ENCODE measurements at places on chromosomes 13 and 19. TPM values are rescaled to one million over a fixed set of nuclear protein-coding genes. Genes with fewer than 3 reads are reported as not detected.

DNA sequence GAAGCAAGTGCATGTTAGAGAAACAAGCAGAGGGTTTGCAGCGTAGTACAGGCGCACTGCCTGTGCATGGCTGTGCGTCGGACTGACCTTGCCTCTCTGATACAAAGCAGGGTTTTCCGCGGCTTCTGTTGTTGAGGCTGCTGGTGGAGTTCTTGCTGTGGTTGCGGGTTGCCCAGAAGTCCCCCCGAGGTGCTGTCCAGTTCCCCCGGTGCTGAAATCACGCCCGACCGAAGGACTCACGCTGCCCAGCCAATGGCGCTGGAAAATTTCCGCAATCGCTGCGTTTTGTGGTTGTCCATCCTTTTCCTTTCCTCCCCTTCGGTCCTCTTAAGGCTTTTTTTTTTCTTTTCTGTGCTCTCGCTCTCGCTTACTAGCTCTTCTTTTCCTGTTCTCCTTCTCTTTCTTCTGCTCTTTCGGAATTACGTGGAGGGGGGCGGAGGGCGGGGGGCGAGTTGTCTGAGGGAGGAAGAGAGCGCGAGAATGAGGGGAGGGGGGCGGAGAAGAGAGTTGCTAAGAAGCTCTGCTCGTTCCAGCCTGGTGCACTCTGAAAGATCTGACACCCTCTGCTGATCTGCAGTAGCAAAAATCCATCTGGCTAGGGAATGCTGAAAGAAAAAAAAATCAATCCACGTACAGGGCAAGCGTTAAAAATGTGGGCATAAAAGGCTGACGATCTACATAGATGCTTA lies at the start of gene SLITRK1:
Gene SLITRK1, minus strand, starts transcription at position 558 of the 689 bp plus-strand sequence. CDS start 967 bp downstream, outside the sequence.
- no peak within 1 kb of the TSS for H3K4me3 ChIP-seq
- no peaks in the 10 kb centered on the region for H3K36me3 ChIP-seq
- no peaks in the 10 kb centered on the region for H3K27me3 ChIP-seq
- H3K4me1 ChIP-seq = no peaks in the 10 kb centered on the region
- DNase-seq = peak; percentile 43

DNA sequence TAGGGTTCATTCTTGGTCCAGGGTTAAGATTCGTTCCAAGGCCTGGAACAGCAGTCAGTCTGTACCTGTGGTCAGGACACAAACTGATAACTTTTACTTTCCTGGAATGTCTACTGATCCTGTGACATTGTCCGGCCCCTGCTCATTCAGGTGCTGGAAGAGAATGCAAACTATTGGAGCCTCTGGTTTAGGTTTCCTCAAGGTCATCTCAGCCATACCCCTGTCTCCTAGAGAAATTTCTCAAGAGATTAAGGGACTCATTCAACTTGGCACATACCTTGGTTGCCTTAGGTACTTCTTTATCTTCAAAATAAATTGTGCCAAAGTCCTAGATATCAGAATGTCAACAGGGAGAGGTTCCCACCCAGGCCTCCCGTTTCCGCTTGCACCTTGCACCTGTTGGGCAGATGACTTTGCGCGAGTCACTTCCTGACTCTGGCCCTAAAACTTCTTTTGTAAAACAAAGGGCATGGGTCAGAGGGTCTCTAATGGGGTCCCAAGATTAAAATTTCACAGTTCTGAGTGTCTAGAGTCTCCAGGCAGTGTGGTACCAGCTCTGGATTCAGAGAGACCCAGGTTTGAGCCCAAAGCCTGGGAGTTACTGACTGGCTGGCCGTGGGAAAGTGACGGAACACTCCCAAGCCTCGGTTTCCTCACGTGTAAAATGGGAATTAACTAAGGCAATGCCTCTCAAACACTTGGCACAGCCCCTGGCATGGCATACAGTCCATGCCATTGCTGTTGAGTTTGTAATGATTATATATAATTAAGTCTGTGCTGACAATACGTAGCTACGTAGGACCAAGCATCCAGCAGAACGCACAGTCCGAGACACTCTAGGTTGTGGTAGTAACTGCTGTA lies 25.8 kb upstream of the CYP2S1 start:
- peaks cover 13% of the 10 kb centered on the region for H3K27me3 ChIP-seq
- no peaks in the 10 kb centered on the region for H3K4me1 ChIP-seq
- H3K27ac ChIP-seq = no peak overlapping the region

- H3K36me3 ChIP-seq = no peaks in the 10 kb centered on the region
- DNase-seq = no peak
- H3K27ac ChIP-seq = no peak overlapping the region
- no peaks in the 10 kb centered on the region for H3K27me3 ChIP-seq
Observed at GRCh38 chr13:48582084-48582483, 49.2 kb upstream of the RCBTB2 start.

GRCh38 chr13:110500341-110500740 lies 61.2 kb downstream of the RAB20 start:
- peaks cover 7% of the 10 kb centered on the region for H3K4me1 ChIP-seq
- H3K27me3 ChIP-seq = no peaks in the 10 kb centered on the region
- H3K36me3 ChIP-seq = peaks cover 62% of the 10 kb centered on the region
- H3K4me3 ChIP-seq = no peak overlapping the region

DNA sequence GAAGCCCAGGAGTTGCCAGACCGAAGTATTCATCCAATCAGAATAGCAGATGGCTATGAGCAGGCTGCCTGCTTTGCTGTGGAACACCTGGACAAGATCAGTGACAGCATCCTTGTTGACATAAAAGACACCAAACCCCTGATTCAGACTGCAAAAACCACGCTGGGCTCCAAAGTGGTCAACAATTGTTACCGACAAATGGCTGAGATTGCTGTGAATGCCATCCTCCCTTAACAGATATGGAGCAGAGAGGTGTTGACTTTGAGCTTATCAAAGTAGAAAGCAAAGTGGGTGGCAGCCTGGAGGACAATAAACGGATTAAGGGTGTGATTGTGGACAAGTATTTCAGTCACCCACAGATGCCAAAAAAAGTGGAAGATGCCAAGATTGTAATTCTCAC lies 250.3 kb upstream of the OBI1 start:
- no peak for DNase-seq
- H3K4me1 ChIP-seq = no peaks in the 10 kb centered on the region
- H3K36me3 ChIP-seq = no peaks in the 10 kb centered on the region
- no peaks in the 10 kb centered on the region for H3K27me3 ChIP-seq
- no peak overlapping the region for H3K27ac ChIP-seq

DNA sequence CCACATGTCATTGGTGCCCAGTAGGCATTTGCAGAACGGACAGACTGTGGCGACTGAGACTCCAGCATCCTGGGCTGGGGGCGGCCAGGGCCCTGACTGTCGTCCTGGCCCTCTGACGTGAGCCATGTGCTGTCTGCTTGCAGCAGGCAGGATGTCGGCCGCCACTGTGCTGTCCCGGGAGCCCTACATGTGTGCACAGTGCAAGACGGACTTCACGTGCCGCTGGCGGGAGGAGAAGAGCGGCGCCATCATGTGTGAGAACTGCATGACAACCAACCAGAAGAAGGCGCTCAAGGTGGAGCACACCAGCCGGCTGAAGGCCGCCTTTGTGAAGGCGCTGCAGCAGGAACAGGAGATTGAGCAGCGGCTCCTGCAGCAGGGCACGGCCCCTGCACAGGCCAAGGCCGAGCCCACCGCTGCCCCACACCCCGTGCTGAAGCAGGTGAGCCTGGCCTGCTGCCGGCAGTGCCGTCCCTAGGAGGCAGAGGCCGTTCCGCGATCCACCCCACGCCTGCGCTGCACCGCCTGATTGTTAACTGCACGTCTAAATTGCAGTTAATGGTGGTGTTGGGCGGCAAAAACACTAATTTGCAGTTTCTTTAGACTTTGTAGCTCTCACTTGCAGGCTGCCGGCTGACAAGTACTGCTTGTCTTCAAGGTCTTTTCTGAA lies 14.2 kb downstream of the TSSK6 start:
- no peak overlapping the region for H3K4me3 ChIP-seq
- H3K36me3 ChIP-seq = peaks cover 62% of the 10 kb centered on the region
- H3K4me1 ChIP-seq = no peaks in the 10 kb centered on the region
- no peaks in the 10 kb centered on the region for H3K27me3 ChIP-seq

DNA sequence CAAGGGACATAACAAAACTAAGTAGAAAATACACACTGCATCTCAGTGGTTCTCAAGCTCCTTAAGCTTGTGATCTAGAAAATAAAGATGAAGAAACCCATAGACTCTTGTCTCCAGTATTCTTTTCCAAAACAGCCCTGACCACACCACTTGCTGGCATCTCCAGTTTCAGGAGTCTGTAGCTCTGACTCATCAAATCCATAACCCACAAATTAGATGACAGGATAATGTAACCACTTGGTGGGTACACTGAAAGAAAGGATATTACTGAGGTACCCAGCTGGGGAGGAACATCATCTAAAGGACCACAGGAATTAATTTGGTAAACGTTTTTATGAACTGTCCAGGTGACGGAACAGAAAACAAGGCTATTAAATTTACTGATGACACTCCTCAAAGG lies 214.7 kb downstream of the VWA8 start:
- peak; percentile 81 for DNase-seq
- no peaks in the 10 kb centered on the region for H3K36me3 ChIP-seq
- H3K27me3 ChIP-seq = no peaks in the 10 kb centered on the region

DNA sequence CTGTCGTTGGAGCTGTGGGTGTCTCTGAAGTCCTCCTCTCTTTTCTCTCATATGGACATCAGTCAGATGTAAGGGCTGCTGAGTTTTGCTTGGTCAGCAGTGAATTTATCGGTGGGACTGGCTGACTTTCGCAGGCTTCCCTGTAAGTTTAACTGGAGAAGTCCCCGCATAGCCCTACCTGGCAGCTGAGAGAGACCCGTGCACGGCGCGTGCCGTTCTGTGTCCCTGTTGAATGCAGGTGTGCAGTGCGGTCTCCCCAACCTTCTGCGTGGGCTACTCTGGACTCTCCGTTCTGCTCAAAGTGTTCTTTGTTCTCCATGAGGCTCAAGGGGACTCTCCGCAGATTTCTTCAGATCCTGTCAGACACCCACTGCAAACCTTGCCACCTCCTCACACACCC lies 252.9 kb downstream of the COL4A1 start:
- no peak overlapping the region for H3K27ac ChIP-seq
- no peaks in the 10 kb centered on the region for H3K4me1 ChIP-seq
- no peaks in the 10 kb centered on the region for H3K36me3 ChIP-seq
- DNase-seq = no peak
- no peak overlapping the region for H3K4me3 ChIP-seq

- H3K36me3 ChIP-seq = no peaks in the 10 kb centered on the region
- DNase-seq = no peak
- no peak overlapping the region for H3K4me3 ChIP-seq
- no peak overlapping the region for H3K27ac ChIP-seq
Observed at GRCh38 chr13:103101500-103101899, 35.3 kb upstream of the SLC10A2 start.

DNA sequence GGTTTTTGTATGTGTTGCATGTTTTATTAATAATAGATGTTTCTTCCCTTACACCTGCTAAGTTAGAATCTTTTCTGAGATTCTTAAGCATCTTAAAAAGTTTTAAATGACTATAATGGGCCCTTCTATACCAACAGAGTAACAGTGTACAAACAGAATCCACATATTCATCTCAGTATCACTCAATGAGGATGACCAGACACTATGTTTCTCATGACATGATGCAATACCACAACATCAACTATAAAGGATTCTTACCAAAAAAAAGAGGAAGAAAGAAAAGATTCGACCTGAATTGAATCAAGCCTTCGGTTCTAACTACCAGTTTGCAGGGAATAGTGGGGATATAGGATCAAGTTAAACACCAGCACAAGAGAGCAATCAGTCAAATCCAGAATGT lies 56.5 kb downstream of the INTS6 start:
- H3K27ac ChIP-seq = no peak overlapping the region
- H3K27me3 ChIP-seq = no peaks in the 10 kb centered on the region
- no peak overlapping the region for H3K4me3 ChIP-seq
- DNase-seq = no peak
- H3K36me3 ChIP-seq = peaks cover 14% of the 10 kb centered on the region

DNA sequence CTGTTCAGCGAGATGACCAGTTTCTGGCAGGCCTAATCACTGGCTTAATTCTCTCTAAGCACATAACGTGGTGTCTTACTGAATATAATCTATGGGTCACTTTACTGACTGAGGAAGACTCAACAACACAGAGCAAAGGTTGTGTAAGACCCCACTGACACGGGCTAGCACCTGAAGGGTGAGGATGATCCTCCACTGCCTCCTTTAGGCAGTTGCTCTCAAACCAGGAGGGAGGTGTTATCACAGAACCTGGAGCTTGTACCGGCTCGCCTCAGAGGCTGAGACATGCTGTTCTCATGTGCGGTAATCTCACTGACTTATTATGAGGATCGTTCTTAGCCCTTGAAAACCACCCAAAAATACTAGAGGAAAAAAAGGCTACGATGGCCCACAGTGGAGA lies 28.3 kb downstream of the RCBTB2 start:
- H3K36me3 ChIP-seq = no peaks in the 10 kb centered on the region
- DNase-seq = no peak
- H3K4me1 ChIP-seq = no peaks in the 10 kb centered on the region
- H3K4me3 ChIP-seq = no peak overlapping the region
- no peaks in the 10 kb centered on the region for H3K27me3 ChIP-seq

- DNase-seq = peak; percentile 44
- no peaks in the 10 kb centered on the region for H3K36me3 ChIP-seq
- peak overlapping the region; percentile 48 for H3K27ac ChIP-seq
Observed at GRCh38 chr13:76383676-76384461, 502.3 kb downstream of the KCTD12 start.

DNA sequence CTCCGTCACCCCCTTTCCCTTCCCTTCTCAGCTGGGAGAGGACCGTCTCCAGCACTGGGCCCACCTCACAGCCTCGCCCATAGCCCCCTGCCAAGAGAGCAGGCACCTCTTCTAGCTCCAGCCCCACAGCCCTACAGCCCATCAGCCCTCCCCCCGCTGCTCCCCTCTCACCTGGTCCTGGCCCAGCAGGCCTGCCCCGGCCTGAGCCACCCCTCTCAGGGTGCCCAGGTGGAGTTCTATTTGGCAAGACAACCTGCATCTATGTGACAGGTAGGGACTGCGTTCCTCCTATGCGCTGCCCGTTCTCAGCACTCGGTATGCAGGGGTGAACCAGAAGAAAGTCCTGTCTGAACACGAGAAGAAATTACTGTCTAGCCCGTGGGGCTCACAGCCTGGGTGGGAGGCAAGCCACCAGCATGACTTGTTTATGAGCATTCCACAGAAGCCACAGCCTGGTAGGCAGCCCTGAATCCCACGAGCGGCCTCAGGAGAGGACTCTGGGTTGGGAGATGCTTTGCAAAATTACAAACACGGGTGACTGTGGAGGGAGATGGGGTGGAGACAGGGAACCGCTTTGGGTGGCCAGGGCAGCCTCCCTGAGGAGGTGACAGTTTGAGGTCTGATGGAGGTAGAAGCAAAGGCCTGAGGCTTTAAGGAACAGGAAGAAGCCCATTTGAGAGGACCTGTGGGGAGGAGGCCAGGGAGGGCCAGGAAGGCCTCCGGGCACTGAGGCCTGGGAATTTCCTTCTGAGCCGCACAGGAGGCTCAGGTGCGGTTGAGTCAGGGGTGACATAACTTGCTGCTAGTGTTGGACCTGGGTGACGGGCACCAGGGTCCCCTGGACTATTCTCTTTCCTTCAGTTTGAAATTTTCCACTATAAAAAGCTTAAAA lies 1.2 kb upstream of the PLEKHF1 start:
- no peaks in the 10 kb centered on the region for H3K36me3 ChIP-seq
- H3K4me3 ChIP-seq = no peak overlapping the region
- H3K4me1 ChIP-seq = peaks cover 21% of the 10 kb centered on the region
- no peaks in the 10 kb centered on the region for H3K27me3 ChIP-seq
- no peak overlapping the region for H3K27ac ChIP-seq
- no peak for DNase-seq

- H3K4me1 ChIP-seq = no peaks in the 10 kb centered on the region
- H3K36me3 ChIP-seq = no peaks in the 10 kb centered on the region
- DNase-seq = no peak
- H3K27ac ChIP-seq = no peak overlapping the region
- H3K4me3 ChIP-seq = no peak overlapping the region
Observed at GRCh38 chr13:94716016-94716415, 3.7 kb upstream of the SOX21 start.

Gene PIK3R2
- total RNA-seq = 39.0 TPM

Gene TTC9B
- total RNA-seq = not detected

Gene BRME1
- 10.0 TPM for total RNA-seq

Gene TMEM190
- total RNA-seq = not detected

Gene ACP7
- total RNA-seq = not detected

Gene CEACAM4
- not detected for total RNA-seq

Gene ZNF723
- total RNA-seq = not detected

Gene PLVAP
- not detected for total RNA-seq

Data from SJCRH30 (cell line).